ENCODE measurements at places on chromosomes 1 and 21.

- DNase-seq: no peak
Measured at GRCh38 chr1:63902844-63903589, 129.2 kb downstream of the ROR1 start.

GRCh38 chr1:61254634-61255357 is 172.4 kb downstream of the NFIA start:
- no peak for DNase-seq

- no peak for DNase-seq
Measured at GRCh38 chr1:206049293-206049692, 3.7 kb upstream of the RHEX start.

DNA sequence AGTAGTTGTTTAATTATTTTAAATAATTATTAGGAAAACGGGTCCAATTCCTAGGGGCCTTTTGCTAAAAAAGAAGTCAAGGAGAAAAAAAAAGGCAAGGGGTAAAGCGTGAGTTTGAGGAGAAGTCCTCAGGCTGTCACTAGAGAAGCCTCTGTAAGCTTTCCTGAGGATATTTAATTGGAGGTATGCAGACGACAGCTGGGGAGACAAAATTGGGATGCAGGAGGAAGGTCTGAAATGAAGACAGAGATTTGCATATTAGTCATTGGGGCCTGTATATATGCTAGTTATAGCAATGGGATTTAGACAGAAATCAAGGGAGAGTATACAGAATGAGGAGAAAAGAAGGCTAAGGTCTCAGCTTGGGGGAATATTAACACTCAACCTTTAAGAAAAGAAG is 8.6 kb downstream of the ATP6V1G3 start:
- no peak for DNase-seq

GRCh38 chr1:116881879-116882520 is 27.7 kb upstream of the PTGFRN start:
- DNase-seq: no peak

DNA sequence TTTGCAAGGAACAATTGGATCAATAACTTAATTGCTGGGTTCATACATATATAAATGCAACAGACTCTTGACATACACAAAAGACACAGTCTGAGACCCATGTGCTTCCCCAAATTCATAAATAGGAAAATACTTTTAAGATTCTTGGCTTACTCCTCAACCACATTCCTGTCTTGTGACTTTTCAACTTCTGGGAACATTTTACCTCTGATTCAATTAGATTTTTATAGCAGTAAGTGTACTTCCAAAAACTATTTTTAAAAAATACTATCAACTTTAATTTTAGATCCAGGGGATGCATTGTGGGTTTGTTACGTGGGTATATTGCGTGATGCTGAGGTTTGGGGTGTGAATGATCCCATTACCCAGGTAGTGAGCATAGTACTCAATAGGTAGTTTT is 406.7 kb downstream of the RPS6KC1 start:
- DNase-seq: no peak

GRCh38 chr21:29145852-29146453 is 15.5 kb downstream of the MAP3K7CL start:
- DNase-seq: no peak

GRCh38 chr1:107687849-107688753 is 276.9 kb downstream of the VAV3 start:
- DNase-seq: no peak

GRCh38 chr1:57874418-57874877 is 450.6 kb upstream of the DAB1 start:
- DNase-seq: no peak
